H7 (cell line): ENCODE measurements at places on chromosomes 5 and 9. TPM values are rescaled to one million over a fixed set of nuclear protein-coding genes. Genes with fewer than 3 reads are reported as not detected.

The KIF4B gene
- 0.03 and 0.33 TPM in 2 replicates for total RNA-seq

The PCDHB5 gene
- 0.07 TPM in 2 replicates for total RNA-seq

The SLC1A3 gene
- 48.8 and 58.9 TPM in 2 replicates for total RNA-seq

The PCDHA9 gene
- 0.03 TPM in 1 of 2 replicates, not detected in the other for total RNA-seq

The ARL10 gene
- 3.3 and 6.7 TPM in 2 replicates for total RNA-seq

The CYSRT1 gene
- total RNA-seq, result 0.83 and 2.9 TPM in 2 replicates

The ZFP2 gene
- 0.28 and 1.3 TPM in 2 replicates for total RNA-seq

GRCh38 chr5:10725636-10726035 is 35.4 kb downstream of the DAP start:
- DNase-seq, result no peak

- no peak for DNase-seq
These were observed 5.6 kb downstream of the GNPDA1 start for GRCh38 chr5:142007237-142007544.

GRCh38 chr5:176492431-176492830 is 44.2 kb downstream of the FAF2 start:
- no peak for DNase-seq

DNA sequence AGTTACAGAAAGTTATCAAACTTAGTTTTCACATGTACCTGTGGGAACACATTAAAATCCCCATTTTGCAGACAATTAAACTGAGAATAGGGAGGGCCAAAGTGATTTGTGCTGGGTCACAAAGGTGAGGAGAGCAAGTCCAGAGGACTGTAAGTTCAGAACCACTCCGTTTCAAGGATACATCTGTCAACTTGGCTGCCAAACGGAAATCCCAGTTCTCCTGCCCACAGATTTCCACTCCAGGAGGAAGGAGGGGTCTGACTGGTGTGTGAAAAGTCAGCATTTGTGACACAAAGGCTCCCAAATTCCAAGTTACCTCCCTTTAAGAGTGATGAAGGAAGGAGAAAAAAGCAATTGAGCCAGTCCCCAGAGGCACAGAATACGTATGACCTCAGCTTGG is 42.3 kb downstream of the PRELID2 start:
- DNase-seq, result no peak

GRCh38 chr5:132503244-132503643 is 12.7 kb upstream of the IRF1 start:
- DNase-seq, result no peak

DNA sequence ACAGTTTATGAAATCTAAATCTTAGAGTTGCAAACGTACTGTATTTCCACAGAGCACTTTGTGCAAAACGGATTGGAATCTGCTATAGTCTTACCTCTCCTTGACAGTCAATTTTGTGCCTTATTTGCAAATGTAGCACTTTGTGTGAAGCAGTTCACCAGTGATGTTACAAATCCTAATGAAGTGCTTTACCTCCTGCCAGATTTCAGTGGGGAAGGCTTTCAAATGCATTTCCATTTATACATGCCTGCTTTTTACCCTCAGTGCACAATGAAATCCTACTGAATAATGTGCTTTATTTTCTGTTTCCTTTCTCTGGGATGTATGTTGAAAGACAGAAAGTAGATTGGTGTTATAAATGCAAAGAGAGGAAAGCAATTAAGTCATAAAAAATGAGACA is 2141.6 kb upstream of the C9orf72 start:
- DNase-seq, result no peak

- peak; percentile 8 for DNase-seq
These were observed 88.3 kb upstream of the PRDM9 start for GRCh38 chr5:23419115-23419514.

DNA sequence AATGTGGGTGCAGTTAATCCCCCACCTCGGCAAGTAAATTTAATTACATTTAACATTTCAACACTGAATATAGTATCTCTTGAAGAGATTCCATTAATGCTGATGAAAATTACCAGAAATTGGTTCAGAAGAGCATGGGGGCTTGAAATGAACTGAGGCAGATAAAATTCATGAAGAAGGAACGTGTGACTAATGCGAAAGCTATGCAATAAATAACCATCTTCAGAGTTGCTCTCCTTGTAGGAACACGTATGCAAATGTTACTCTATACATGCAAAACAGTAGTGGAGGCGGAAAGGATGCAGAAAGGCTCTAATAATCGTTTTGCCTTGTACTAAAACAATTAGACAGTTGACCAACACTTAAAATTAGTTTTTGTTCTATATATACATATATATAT is 320.2 kb downstream of the CTNND2 start:
- no peak for DNase-seq

DNA sequence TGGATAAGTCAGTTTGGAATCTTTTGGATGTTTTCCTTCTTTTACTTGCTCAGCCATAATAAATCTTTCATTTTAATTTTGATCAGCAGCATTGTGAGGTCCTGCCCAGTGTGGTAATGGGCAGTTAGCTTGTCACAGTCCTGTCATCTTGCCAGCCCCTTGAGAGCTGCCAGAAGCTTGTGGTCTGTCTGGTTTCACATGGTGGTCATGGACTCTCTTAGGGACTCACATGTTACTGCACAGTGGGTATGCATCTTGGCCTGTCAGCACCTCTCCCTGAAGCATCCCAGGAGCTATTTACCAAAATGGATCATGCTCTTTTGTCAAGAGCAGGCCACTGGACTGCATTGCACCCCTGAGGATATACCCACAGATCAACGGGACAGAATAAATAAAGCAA is 60.3 kb downstream of the DAPK1 start:
- DNase-seq, result no peak

DNA sequence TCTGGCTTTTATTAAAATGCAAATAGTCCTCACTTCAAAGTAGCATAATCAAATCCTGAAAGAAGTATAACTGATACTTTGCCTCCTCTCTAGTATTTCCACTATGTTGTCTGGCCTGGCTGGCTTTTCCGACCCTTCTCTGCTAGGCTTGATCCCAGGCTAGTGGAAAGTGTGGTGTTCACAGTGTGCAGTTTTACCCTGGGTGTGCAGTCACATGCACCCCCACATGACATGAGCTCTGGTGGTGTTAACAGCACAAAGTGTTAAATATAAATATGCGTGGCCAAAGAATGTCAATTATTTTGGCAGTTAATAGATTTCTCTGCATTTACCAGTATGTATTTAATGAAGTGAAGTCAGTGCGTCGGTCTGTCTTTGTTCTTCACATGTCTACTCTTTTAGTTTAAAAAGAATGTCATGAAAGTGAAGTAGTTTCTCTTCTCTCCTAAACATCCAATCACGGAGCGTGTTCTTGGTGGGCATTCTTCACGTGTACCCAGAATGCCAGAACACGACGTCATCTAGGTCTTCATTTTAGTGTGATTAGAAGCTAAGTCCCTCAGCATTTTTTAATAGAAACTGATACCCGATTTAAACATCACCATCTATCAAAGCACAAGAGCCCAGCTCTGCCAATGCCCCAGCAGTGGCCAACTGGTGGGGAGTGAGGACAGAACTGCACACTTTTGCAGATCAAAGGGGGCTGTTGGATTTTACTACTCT is 286.4 kb downstream of the FANCC start:
- no peak for DNase-seq

DNA sequence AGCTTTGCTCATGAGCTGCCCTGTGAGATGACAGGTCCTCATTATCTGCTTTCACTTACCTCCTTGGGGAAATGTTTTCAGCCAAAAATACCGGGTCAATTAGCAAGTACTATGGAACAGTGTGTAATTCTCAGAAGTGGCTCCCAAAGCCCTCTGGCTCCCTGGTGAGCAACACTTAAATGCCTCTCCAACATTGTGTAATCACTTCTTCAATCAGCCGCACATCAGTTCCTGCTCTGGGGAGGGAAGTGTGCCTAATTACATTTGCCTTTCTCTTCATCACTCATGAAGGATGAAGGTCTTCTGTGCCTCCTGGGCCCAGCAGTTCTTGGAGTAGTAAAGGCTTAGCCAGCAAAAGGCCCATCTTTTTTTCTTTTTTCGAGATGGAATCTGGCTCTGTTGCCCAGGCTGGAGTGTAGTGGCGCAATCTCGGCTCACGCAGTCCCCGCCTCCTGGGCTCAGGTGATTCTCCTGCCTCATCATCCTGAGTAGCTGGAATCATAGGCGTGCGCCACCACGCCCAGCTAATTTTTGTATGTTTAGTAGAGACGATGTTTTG is 23.1 kb downstream of the NIM1K start:
- DNase-seq, result no peak

DNA sequence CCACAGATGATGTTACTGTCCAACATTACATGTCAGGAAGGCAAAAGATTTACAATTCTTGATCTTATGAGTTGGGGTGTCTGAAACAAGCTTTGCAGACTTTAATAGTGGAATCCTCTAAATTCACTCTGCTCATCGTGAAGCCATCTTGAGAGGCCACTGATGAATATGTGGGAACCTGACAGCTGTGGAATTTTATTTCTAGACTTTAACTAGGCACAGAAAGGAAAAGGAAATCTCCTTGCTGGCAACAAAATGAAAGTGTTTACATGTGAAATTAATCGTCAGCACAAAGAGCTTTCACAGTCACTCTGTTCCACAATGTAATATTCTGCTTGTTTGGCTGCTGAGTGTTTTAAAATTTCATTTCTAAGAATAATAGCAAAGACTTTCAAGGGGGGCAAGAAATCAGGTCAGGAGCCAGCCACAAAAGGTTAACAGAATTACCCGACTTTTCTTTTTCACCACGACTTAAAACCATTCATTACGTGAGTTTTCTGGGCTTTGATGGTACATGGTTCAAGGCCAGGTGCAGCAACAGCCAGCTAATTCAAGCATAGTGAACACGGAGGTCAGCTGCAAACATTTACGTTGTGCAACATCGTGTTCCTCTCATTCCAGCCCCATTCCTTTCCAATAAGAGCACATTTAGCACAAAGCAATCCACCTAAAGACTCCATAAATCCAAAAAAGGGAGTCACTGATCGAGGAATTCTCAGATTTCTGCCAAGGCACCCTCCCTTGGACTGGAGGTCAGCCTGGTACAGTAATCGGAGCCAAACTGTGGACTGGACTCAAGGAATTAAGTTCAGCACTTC is 14.6 kb downstream of the NREP start:
- DNase-seq, result no peak

DNA sequence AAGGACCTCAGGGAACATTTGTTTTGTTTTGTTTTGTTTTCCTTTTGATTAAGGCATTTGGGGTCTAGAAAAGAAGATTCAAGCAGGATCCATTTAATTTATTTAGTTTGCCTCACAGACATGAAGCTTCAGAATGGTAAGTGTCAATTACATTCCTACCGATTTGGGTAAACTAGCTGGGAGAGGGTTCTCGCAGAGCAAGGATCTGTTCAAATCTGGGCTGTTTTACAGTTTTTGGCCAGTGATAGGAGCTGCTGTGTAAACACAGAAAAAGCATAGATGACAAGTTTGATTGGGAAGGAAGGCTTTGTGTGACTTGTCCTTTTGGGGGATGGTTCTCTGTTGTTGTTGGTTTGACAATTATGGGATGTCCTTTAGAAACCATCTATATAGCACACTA is 470.3 kb upstream of the WWC1 start:
- no peak for DNase-seq

GRCh38 chr5:103445426-103446035 is 117.1 kb downstream of the NUDT12 start:
- DNase-seq, result no peak

DNA sequence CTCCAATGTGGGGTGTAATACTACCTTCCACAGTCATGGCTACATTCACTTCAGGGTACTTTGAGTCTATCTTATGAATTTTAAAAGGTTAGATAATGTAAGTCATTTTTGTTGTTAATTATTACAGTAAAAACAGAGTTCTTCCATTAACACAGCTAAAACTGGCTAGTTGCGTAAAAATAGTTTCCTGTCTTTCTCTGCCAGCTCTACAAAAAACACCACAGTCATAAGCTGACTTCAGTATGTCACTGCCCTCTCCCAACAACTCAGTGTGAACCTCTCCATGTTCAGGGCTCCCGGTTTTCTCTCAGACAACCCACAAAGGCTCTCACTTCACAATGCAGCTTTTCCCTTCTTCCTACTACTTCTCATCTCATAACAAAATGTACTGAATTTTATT is 84.8 kb upstream of the ITGA1 start:
- no peak for DNase-seq

GRCh38 chr5:79273341-79273740 is 37.4 kb downstream of the JMY start:
- no peak for DNase-seq

GRCh38 chr9:129458663-129459546 is 162.0 kb downstream of the C9orf50 start:
- DNase-seq, result peak; percentile 84

GRCh38 chr5:142472306-142472951 is 147.6 kb upstream of the SPRY4 start:
- no peak for DNase-seq

GRCh38 chr9:77977210-77977611 is 54.4 kb downstream of the GNAQ start:
- DNase-seq, result peak; percentile 20

GRCh38 chr5:65068410-65068809 is 299.7 kb downstream of the CWC27 start:
- no peak for DNase-seq

DNA sequence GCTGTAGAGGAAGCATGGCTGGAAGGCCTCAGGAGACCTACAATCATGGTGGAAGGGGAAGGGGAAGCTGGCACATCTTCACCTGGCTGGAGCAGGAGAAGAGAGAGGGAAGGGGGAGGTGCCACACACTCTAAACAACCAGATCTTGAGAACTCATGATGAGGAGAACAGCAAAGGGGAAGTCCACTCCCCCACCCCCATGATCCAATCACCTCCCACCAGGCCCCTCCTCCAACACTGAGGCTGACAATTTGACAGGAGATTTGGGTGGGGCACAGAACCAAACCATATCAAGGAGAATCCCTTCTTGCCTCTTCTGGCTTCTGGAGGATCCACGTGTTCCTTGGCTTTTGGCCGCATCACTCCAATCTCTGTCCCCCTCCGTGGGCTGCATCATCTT is 13.1 kb upstream of the CMBL start:
- DNase-seq, result no peak

DNA sequence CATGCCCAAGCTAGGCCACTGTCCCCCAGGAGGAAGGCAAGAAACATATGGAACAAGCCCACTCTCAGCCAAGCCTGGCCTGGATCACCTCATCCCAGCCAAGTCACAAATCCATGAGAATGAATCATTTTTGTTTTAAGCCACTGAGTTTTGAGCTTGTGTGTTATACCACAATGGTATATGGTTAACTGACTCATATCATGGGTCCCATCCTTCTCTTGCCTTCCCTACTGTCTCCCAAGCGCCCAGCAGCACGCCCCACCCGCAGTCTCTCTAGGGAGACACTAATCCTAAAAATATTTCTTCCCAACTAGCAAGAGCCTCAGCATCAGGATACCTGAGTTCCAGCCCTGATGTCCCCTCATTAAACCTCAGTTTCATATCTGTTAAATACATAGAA is 248.1 kb downstream of the CDK5RAP2 start:
- DNase-seq, result no peak

DNA sequence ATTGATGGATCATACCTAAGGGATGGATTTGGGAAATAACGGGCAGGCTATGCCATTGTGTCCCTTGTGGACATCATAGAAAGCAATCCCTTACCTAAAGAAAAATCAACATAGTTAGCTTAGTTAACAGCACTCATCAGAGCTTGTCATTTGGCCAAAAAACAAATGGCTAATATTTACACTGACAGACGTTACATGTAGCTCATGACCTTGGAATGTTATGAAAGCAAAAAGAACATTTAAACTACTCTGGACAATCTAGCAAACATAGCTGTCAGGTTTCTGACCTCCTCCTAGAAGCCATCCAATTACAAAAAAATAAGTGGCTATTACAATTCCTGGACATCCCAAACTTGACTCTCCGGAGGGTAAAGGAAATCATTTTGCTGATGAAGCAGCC is 23.8 kb downstream of the TMEM232 start:
- no peak for DNase-seq

GRCh38 chr9:129946246-129946995 is 96.6 kb downstream of the FNBP1 start:
- no peak for DNase-seq
